Stimulated activated CD8-positive, alpha-beta memory T cell treated with anti-CD3 and anti-CD28 coated beads, Interleukin-7, amount 100 ng/mL, for 1 hour (primary cell): ENCODE measurements at places on chromosomes 1 and 21.

- DNase-seq, result no peak
These were observed 36.7 kb downstream of the ERI3 start for GRCh38 chr1:44318097-44319088.

DNA sequence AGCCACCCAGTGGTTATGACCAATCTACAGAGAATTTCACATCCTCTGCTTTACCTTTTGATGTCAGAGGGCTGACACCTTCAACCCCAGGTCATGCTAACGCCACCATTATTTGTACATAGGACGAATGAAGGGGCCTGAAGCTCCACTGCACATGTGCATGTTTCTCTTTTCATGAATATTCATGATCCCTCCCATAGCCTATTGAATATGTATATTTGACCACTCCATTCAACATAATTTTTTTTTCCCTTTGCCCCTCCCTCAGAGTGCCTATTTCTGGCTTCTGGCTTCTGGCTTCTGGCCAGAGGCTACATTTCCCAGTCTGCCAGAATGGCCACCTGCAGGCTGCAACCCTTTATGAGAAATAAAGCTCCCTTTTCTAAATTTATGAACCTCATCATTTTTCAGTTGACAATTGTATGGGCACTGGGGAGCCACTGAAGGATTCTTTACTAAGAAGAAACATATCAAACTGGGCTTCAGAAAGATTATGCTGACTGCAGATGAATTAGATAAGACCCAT is 406.7 kb downstream of the SIPA1L2 start:
- DNase-seq, result no peak

DNA sequence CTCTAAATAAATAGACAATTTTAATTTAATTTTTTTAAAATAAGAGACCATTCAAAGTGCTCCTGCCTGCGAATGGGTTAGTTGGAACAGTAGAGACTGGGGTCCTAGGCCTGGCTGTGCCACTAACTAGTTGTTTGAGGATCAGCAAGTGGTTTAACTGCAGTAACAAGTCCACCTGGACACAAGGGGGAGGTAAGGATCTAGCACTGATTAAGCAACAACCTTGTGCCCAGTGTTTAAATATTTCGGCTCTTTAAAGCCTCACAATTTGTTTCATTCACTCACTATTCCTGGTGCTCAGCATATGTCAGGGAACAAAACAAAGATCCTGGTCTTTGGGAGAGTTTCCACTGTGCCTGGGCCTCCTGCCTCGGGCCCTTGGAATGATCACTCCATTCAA is 1.6 kb upstream of the AGT start:
- no peak for DNase-seq

- DNase-seq, result no peak
These were observed 22.0 kb downstream of the TSPAN2 start for GRCh38 chr1:115067161-115067859.

DNA sequence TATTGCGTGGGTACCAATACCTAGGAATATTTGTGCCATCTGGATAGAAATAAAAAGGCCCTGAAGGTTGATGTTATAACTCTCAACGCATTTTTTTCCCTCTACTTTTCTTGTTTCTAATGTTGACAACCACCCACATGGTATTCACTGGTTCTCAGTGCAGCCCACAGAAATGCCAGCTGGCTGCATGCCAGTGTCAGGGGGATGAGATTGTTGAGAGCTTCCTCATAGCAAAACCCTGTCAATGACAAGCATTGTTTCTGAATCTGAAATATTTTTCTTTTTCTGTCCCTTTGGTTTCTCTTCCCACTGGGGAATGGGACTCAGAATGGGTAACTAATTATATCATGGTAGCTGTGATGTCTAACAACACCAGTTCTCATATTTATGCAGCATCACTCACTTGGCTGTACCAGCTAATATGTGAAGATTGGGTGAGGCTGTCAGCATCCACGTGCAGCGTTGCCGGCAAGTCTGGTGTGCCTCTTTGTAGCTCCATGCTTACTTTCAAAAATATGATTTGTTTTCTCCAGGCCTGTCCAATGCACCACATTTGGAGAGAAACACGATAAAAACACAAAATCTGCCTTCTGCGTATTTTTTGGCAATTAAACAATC is 284.6 kb downstream of the PTBP2 start:
- no peak for DNase-seq

GRCh38 chr21:42480736-42481135 is 15.3 kb downstream of the RSPH1 start:
- DNase-seq, result no peak

DNA sequence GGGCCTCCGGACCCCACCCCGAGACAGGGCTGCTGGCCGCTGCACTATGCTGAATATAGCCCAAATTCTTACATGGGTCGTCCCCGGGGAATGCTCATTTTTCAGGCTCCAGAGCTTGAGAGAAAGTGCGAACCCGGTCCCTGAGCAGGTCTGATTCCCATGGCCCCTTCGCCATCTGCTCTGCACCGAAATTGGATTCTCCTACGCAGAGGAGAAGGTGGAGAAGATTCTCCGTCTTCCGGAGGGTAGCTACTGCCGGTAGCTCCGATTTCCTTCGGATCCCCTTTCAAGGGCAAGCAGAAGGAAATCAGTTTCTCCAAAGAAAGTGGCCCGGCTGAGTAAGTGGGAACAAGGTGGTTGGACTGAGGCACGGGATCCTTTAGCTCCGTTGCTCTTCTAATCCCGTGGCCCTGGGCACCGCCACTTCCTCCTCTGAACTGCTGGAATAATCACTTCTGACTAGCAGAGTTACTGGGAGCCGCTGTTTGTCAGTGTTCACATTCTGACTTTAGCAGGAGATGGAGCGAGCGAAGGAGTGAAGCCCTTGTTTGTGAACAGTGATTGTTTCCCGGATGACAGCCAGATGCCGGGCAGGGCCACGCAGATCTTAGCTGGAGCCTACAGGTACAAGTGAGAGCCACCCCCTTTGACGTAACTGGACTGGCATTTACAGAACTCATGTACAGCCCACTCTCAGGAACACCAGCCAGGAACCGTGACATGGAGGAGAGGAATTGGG is 1.1 kb upstream of the ZNF496 start:
- DNase-seq, result no peak

DNA sequence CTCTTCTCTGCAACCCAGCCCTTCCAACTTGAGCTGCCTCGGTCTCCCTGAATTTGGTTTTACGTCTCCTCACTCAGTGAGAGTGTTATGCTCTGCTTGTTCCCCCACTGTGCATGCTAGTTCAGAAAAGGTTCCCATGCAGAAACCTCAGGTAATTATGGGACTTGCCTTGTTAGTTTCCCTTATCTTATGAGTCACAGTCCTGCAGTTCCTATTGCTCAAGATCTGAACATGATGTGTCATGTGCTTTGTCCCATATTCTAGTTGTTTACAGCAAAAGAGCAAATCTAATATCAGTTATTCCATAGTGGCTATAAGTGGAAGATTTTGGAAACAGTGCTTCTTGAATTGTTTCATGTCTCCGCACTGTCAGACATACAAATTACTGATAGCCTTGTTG is 74.4 kb downstream of the DUSP10 start:
- no peak for DNase-seq

DNA sequence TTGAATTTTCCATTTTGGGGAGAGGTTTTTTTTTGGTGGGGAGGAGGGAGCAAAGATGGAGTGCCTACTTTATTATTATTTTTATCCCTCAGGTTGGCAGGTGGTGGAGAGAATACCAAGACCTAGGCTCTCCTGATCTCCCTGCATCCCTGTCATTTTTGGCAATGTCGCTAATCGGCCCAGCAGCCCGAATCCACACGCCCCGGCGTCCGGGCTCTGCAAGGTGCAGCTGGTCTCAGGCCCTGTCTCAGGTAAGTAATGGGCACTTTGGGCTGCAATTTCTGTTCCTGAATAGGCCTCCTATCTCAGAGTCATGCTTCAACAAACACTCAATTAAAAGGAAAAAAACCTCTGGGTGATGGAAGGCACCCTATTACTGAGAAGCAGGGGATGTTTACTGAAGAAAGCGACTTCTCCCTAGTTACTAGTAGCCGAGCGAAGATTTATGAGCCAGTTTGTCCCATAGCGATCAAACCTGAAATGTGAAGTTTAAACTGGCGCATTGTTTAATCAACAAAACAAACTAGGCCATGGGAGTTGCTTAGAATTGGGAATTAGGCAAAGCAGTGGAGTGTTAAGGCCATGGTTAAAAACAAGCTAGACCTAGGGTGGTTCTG is 137.8 kb downstream of the RWDD3 start:
- DNase-seq, result no peak

DNA sequence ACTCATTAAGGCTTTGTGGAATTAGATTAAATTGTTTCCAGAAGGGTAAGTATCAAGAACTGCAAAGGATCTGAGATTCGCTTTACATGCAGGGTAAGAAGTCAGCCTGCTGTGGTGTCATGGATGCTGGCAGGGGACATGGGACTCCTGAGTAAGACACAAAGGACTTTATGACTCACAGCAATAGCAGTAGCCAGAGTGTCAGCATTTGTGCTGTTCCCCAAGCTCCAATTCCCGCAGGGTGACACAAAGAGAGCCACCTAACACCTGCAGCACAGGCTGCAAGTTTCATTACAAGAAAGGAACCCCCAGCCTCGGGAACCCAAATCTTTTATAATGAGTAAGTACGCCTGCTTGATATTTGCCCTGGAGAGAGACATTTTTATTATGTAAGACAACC is 298.1 kb upstream of the POU3F1 start:
- DNase-seq, result no peak

DNA sequence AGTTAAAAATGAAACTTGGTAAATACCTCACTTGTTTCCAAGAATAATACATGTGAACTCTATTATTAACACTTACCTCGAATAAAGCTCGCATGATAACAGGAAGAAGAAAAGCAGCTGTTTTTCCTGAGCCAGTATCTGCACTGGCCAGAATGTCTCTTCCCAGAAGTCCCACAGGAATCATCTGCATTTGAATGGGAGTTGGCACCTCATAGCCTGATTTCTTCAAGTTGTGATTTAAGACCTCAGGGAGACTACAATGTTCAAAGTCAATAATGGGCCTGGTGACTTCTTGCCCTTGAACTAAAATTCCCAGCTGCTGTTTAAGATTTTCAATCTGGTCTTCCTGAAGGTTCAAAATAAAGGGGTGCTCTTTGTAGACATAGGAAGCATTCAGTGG is 3.8 kb downstream of the DDX59 start:
- DNase-seq, result no peak

DNA sequence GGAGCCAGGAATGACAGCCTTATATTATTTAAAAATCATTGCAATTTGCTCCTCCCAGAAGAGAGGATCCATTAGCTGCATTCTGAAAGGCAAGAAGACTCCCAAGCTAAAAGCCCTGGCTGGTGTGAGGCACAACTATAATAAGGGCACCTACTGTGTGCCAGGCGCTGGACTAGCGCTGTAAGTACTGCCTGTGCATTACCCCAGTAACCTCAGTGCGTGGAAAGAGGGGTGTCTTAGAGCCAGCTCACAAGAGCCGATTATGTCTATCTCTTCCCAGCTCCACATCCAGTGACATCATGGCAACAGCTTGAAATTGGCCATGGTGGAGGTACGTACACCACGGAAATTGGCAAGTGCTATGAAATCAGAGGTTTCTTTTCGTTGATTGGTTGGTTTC is 141.7 kb upstream of the IRF2BP2 start:
- no peak for DNase-seq

- DNase-seq, result no peak
These were observed 31.3 kb upstream of the JUN start for GRCh38 chr1:58815069-58815685.

DNA sequence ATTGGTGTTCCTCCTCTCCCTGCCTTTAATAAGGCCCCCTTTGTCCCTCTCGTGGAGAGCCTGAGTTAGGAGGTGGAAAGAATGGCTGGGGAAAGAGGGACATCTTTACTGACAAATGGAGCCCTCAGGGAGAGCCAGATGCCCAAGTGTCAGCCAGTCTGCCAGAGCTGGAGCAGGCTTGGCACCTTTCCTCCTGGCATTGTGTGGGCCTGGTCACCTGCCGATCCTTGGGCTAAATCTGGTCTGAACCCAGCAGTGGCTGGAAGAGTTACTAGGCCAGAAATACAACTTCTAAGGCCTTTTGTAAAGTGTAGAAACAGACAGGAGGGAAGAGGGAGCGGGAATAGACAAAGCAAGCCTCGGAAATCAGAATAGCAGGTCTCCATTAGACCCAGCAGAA is 24.9 kb downstream of the VANGL1 start:
- no peak for DNase-seq

- DNase-seq, result no peak
These were observed 163.0 kb upstream of the RNPC3 start for GRCh38 chr1:103362348-103363007.

DNA sequence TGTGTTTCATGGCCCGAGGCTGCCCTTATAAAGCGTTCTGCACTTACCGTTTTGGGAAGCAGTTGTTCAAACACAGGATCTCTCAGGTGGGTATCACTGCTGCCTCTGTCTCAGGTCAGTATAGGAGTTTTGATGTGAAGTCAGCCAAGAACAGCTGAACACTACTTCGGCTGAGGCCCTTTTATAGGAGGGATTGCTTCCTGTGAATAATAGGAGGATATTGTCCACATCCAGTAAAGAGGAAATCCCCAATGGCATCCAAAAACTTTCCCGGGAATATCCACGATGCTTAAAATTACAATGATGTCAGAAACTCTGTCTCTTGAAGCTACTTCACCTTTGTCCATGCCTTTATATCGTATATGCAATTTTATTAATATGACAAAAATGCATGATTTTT is at the start of gene SELE:
Gene SELE, minus strand, starts transcription at position 156 of the 400 bp plus-strand sequence. CDS start 467 bp downstream, outside the sequence.
- no peak for DNase-seq

DNA sequence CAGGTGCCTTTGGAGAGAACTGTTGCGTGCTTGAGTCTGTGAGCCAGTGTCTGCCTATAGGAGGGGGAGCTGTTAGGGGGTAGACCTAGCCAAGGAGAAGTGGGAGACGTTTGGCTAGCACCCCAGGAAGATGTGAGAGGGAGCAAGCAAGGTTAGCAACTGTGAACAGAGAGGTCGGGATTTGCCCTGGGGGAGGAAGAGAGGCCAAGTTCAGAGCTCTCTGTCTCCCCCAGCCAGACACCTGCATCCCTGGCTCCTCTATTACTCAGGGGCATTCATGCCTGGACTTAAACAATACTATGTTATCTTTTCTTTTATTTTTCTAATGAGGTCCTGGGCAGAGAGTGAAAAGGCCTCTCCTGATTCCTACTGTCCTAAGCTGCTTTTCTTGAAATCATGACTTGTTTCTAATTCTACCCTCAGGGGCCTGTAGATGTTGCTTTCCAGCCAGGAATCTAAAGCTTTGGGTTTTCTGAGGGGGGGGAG is 2.4 kb downstream of the BTG2 start:
- no peak for DNase-seq

GRCh38 chr1:5829414-5829813 is 162.8 kb downstream of the NPHP4 start:
- no peak for DNase-seq

DNA sequence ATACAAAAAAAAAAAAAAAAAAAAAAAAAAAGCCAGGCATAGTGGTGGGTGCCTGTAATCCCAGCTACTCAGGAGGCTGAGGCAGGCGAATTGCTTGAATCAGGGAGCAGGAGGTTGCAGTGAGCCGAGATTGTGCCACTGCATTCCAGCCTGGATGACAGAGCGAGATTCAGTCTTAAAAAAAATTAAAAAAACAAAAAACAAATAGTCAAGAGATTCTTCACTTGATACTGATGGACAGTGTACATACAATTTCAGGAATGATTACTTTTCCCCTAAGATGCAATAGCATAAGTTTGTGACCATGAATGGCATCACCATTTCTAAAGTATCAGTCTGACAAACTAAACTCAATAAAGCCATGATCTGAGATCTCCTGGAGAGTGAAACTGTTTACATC is 60.8 kb upstream of the IVNS1ABP start:
- no peak for DNase-seq

- no peak for DNase-seq
These were observed 85.1 kb downstream of the NID1 start for GRCh38 chr1:235979716-235980333.

GRCh38 chr1:184060316-184060715 is 8.8 kb downstream of the TSEN15 start:
- DNase-seq, result no peak
